GM04503 (cell line): ENCODE measurements at places on chromosomes 5 and 9.

GRCh38 chr5:123285122-123286023 lies 137.8 kb downstream of the CEP120 start:
- no peak for DNase-seq

GRCh38 chr5:78496373-78496772 lies 136.0 kb downstream of the SCAMP1 start:
- DNase-seq, result no peak

- DNase-seq, result no peak
These were observed 500.3 kb downstream of the ARHGEF28 start for GRCh38 chr5:74126294-74126693.

- no peak for DNase-seq
These were observed 15.8 kb downstream of the CORO2A start for GRCh38 chr9:98176391-98177259.

DNA sequence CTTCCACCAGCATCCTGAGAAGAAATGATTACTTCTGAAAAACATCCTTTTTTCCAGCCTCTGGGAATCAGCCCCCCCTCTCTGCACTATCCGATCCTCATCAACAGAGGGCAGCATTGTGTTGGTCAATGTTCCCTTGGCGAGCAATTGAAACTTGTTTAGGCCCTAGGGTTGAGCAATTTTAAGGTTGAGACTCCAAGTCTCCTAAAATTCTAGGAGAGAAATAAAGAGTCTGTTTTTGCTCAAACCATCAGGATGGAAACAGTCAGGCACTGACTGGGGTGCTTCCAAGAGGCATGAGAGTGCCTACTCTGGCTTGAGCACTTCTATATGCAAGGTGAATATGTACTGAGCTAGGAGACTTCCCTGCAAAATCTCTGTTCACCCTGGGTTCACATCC lies 12.4 kb upstream of the CYFIP2 start:
- peak; percentile 20 for DNase-seq

- no peak for DNase-seq
These were observed 67.5 kb downstream of the TLE1 start for GRCh38 chr9:81621785-81622259.

DNA sequence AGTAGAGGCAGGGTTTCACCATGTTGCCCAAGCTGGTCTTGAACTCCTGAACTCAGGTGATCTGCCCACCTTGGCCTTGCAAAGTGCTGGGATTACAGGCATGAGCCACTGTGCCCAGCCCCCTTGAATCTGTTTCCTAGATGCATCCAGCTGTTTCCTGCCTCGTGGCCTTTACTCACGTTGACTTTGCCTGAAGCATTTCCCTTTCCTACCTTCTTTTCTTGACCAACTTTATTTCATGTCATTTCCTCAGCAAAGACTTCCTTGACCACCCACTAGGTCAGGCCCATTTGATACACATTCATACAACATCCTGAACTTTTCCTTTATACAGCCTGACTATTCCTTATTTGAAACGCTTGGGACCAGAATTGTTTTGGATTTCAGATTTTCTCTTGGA lies 51.0 kb downstream of the DOCK2 start:
- no peak for DNase-seq

GRCh38 chr5:151570512-151571269 lies 20.4 kb downstream of the FAT2 start:
- DNase-seq, result no peak

GRCh38 chr9:78235256-78235761 lies 566 bp upstream of the CEP78 start:
- DNase-seq, result no peak

- DNase-seq, result peak; percentile 8
These were observed 231.6 kb downstream of the SLF1 start for GRCh38 chr5:94849821-94850736.

DNA sequence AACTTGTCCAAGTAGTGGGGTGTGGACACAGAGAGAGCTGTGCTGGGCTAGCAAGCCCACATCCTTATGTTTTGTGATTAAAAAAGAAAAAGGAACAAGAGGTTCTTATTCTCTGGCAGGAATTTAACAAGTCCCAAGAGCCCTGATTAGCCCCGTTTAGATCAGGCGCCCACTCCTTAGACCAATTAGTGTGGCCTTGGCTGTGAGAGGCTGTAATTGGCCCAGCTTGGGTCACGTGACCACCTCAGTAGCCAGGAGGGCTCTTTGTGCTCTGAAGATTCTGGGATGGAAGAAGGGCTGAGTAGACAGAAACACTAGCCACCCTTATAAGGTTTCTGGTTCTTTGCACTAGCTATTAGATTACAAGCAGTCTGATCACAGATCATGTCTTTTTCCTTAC lies 31.1 kb downstream of the GCNT4 start:
- no peak for DNase-seq

DNA sequence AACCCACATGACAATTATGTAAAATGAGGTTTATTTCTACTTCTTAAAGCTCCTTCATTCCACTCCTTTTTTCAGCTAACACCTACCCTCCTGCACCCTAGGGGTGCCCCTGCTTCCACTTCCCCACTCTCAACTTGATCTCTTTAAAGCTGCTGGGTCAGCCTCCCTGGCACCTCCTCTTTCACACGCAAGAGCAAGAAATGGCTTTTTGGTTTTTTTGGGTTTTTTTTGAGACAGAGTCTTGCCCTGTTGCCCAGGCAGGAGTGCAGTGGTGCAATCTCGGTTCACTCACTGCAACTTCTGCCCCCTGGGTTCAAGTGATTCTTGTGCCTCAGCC lies 64.4 kb downstream of the SUSD1 start:
- DNase-seq, result no peak

DNA sequence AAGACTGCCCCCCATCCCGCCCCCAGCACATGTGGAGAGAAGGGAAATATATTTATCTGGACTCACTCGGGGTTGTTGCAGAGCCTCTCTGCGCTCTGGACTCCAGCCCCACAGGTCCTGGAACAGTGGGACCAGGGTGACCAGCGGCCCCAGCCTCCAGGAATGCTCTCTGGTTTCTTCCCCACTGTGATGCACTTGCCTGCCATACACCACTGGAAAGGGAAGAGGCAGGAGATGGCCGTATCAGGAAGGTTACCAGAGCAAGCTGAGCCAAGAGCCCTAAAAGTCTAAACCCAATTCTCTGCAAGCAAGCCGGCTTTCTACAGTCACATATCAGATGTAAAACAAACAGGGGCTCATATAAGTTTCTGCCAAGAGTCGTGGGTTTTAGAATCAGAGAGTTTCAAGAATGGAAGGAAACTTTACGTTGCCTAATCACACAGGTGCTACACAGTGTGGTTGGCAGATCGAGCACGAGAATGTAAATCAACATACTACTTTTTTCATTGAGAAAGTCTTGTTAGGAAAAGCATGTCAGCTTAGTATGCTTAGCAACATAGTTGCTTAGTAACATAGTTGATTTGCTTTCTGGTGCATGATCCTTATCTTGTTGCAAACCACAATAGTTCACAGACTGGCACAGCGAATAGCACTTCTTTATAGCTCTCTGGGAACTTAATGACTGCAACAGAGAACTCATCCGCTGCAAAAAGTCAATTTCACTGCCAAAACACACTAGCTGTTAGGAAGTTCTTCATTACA lies 201.2 kb downstream of the TARS1 start:
- peak; percentile 36 for DNase-seq

DNA sequence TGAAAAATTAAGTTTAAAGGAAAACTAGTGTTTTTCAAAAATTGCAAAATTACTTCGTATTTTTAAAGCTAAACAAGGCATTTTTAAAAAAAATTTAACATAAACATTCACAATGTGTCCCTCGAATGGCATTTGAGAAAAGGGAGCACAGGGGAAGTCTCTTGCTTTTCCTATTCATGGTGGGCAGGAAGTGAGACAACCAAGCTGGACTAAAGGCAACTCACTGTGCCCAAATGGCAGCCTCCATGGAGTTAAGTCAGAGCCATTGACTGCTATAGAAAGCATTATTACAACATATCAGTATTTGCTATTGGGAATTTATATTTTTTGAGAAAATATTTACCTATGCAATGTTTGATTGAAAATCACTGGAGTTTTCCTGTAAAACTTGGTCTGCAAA lies 8.3 kb downstream of the HNRNPH1 start:
- no peak for DNase-seq

DNA sequence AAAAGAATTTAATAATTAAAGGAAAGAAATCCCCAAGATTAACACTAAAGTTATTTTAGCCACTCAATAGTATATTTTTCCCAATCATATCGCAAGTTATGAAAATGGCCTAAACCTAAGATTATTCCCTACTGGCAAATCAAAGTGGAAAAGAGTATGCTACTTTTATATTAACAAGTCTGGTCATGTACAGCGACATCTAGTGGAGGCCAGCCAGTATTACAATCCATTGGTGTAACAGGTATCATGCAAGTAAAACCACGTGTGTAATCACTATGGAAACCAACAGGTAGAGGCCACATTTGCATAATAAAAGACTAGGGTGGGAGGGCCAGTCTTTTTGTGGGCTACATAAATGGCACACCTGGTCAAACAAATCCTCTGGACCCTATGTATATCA lies 976.4 kb upstream of the CDH9 start:
- DNase-seq, result no peak

- no peak for DNase-seq
These were observed 22.2 kb downstream of the RALGDS start for GRCh38 chr9:133098871-133099270.

GRCh38 chr9:91187311-91187964 lies 174.3 kb downstream of the AUH start:
- DNase-seq, result no peak

- DNase-seq, result no peak
These were observed 38.3 kb downstream of the NR2F1 start for GRCh38 chr5:93621327-93621798.

DNA sequence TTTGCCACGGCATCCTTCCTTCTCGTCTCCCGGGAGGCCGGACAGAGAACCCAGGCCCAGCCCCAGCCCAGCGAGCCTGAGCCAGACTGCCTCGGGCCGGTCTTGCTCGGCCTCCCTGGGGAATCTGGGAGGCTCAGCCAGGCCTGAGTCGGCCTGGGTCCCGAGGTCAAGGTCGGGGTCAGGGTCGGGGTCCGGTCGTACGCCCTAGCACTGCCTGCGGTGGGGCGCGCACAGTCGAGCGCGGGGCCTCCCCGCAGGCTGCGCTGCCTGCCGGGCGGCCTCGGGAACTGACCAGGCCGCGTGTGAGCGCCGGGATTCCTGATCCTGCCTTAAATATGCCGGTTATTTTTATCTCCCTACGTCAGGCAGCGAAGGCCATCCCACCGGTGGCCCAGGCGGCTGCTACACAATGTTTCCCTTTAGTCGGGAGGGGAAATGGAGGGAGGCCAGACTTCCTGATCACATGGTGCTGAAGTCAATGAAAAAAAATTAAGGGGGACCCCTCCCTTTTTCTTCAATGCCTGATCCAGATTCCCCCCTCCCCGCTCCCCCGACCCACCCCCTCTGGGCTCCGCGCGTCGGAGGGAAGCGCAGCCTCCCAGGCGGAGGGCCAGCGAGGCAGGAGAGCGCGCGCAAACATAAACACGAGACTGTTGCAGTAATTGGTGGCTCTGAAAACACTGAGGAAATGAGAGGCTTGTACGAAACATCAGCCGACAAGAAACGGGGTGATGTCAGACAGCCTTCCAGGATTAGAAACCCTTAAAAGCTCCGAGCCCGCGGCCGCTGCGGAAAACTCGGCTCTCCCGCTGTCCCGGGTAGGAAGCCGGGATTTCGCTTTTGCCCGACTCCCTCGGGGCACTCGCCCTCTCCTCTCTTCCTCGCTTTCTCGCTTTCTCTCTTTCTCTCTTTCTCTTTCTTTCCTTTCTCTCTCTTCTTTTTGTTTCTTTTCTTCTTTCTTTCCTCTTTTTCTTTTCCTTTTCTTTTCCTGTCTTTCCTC lies 148.2 kb upstream of the KLF4 start:
- DNase-seq, result peak; percentile 86

DNA sequence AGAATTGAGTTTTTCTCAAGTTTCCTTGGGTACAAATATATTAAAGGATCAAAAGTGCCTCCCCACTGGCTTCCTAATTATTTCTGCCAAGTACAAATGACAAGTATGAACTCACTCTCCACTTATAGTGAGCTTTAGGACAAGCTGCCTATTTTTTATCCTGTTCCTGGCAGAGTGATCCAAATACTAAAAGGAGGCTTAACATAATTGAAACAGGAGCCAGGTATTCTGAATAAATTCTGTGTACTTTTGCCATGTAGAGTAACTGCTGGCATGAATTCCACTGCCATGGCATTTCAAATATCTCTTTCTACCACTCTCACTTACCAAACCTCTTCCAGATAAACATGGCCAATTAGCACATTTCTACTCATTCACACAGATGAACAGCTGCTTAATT lies 171.1 kb downstream of the EPB41L4A start:
- no peak for DNase-seq

- DNase-seq, result no peak
These were observed 118.7 kb upstream of the ADAMTS16 start for GRCh38 chr5:5021436-5021835.

GRCh38 chr9:137879052-137879451 lies 1.5 kb downstream of the CACNA1B start:
- no peak for DNase-seq

GRCh38 chr9:69221036-69221435 lies 47.0 kb downstream of the TJP2 start:
- DNase-seq, result no peak

DNA sequence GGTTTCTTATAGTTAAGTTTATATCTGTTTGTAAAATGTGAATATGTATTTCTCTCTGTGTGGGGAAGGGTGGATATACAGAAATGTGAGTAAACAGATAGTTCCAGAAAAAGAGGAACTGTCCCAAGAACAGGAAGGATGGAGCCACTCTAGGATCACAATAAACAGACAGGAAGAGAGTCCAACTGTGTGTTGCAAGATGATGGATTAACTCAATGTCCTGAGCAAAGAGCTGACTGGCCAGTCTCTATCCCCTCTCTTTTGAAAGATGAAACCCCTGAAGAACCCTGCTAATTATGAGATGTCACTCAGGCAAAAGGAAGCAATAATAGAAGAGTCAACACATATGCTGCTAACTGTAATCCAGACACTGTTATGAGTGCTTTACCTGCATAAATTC lies 202.7 kb downstream of the SEMA6A start:
- no peak for DNase-seq

DNA sequence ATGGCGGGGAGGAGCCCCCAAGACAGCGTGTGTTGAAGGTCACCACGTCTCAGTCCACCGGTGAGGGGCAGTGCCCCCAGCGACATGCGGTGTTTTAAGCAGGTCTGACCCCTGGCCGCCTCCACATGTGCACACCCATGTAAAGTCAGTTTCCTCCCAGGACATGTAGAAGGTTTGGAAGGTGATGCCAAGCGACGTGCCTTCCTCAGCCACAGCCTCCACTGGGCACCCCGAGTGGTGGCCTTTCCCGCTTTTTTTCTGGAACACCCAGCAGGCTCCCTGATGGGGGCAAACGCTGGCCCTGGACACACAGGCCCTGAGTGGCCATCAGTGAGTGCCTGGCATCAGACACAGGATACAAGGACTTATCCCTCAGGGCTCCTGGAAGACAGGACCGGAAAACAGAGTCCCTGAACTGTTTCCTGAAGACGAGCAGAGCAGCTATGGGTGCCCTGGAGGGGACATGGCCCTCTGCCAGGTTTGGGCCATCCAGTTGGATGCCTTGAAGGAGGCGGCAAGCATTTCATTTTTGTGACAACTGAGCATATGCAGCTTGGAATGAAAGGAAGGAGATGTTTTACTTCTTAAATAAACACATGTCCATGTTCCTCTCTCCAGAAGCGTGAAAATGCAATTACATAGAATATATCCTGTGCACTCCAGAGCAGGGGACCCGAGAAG lies 275.8 kb upstream of the IRX2 start:
- DNase-seq, result no peak

GRCh38 chr5:146068977-146069779 lies 36.2 kb downstream of the PLAC8L1 start:
- DNase-seq, result no peak

GRCh38 chr9:126965541-126966428 lies 51.2 kb downstream of the RALGPS1 start:
- DNase-seq, result no peak

- DNase-seq, result no peak
These were observed 84.8 kb downstream of the PJA2 start for GRCh38 chr5:109324931-109325330.
